ENCODE measurements at places on chromosomes 5 and 9.

DNA sequence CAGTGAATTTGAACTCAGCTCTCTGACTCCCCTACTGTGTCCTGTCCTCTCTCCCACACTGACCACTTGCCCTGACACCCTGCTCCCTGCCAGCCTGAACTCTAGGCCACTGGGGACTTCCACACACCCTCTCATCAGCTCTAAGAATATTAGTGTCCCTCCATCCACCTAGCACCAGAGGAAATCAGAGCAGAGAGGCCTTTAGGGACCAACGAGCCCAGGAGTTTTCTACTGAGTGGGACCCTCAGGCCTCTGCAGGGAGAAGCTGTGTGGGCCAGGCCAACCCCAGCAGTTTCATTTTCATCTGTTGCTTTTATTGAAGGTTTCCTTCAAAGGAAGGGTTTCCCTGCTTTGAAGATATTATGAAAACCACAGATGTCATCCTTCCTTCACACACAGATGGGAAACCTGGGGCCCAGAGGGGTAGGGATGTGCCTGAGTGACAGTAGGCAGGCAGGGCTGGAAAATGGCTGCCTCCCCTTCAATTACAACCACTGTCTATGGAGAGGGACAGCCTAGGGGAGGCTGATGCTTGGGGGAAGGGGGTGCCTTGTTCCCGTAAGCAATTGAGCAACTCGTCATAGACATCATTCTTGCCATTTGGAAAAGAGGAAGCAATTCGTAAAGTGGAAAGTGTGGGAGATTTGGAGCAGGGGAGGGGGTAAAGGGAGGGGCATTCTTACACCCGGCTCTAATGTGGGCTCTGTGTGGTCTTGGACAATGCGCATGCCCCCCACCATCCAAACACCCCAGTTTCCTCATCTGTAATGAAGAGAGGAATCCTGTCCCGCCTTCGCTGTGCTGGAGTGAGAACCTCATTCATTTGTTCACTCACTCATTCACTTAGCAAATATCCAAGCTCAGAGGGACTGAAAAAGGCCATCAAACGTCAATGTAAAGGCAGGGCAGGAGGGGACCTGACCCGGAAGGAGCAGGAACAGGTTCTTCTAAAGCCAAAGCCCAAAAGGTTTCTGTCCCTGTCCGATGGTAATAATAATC is 3.9 kb downstream of the GLIPR2 start:
- DNase-seq, result no peak

GRCh38 chr5:136208916-136209315 is 16.0 kb upstream of the SMIM32 start:
- DNase-seq, result no peak

GRCh38 chr5:78647838-78648358 is 674 bp downstream of the LHFPL2 start:
- no peak for DNase-seq

DNA sequence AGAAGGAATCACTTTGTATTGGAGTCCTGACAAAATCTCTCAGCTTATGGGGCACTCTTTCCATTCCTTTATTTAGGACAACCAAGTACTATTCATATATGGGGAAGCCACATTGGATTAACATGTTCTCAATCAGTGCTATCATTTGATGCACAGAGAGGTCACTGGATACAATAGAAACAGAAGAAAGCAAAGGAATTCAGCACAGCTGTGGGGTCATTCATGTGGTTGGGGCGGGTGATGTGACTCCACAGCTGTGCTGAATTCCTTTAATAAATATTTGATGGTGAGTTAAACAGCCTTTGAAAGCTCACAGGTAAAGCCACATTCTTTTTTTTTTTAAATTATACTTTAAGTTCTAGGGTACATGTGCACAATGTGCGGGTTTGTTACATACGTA is 854 bp upstream of the TEX48 start:
- DNase-seq, result no peak

- peak; percentile 28 for DNase-seq
Measured at GRCh38 chr5:56900858-56901578, 8.4 kb upstream of the SETD9 start.

DNA sequence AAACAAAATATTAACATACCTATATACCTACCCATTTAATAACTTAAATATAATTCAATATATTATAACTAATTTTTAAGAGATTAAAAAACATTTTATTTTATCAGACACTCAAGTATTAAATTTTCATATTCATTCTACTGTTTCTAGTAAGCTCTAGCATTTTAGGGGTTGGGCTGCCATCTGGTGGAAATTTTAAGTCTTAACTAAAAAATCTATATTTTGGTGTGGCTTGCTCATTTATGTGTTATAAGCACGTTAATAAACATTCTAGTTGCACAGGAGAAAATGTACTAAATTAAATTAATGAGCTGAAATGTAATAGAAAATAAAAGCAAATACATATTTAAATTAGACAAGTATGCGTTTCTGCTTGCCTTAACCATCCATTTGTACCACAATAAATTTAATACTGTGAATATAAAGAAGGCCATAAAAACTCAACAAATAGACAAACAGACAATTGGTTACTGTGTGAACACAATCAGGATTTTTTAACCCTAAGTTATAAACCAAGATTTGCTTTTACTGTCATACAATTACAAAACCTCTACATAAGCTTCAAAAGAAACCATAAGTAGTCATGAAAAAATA is 1728.3 kb upstream of the CDH9 start:
- peak; percentile 25 for DNase-seq

DNA sequence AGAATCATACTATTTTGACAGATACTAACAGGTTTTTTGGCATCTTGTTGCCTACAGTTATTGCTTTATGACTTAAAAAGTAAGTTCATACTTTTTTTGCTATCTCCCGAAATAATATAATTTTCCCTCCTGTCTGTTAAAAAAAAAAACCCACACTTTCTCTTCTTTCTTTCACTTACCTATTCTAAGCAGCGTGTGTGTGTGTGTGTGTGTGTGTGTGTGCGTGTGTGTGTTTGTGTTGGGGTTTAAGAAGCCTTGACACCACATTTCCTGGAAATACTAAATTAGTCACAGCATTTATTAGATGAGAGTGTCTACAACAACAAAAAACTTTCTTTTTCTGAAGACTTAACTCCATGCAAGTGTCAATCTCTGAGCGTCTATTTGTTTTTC is 12.4 kb downstream of the TNFAIP8 start:
- no peak for DNase-seq

- no peak for DNase-seq
Measured at GRCh38 chr5:3694819-3695218, 99.2 kb downstream of the IRX1 start.

DNA sequence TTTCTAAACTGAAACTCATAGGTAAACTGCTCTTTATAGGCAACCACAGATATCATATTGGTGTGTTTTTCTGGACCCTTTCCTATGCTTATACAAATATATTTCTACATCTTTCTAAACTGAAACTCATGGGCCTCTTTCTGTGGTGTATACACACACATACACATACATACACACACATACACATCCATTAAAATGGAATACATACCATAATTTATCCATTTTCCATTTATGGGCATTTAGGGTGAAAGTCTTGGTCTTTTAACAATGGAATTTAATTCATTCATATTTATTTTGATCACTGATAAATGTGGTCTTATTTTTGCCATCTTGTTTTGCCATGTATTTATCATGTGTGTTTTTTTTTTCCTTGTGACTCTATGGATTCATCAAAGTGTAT is 44.1 kb downstream of the SLC22A5 start:
- no peak for DNase-seq

- DNase-seq, result no peak
Measured at GRCh38 chr9:82745919-82746318, 317.0 kb downstream of the RASEF start.

GRCh38 chr9:114114364-114114763 is 15.3 kb upstream of the KIF12 start:
- DNase-seq, result no peak

GRCh38 chr9:136787690-136788400 is 3.3 kb upstream of the TMEM141 start:
- DNase-seq, result peak; percentile 78

GRCh38 chr9:37200433-37201005 is 80.1 kb downstream of the ZCCHC7 start:
- no peak for DNase-seq

- DNase-seq, result peak; percentile 45
Measured at GRCh38 chr5:1886846-1887587, 4.3 kb upstream of the IRX4 start.

- DNase-seq, result peak; percentile 45
Measured at GRCh38 chr5:171484460-171484899, 65.0 kb downstream of the FGF18 start.

DNA sequence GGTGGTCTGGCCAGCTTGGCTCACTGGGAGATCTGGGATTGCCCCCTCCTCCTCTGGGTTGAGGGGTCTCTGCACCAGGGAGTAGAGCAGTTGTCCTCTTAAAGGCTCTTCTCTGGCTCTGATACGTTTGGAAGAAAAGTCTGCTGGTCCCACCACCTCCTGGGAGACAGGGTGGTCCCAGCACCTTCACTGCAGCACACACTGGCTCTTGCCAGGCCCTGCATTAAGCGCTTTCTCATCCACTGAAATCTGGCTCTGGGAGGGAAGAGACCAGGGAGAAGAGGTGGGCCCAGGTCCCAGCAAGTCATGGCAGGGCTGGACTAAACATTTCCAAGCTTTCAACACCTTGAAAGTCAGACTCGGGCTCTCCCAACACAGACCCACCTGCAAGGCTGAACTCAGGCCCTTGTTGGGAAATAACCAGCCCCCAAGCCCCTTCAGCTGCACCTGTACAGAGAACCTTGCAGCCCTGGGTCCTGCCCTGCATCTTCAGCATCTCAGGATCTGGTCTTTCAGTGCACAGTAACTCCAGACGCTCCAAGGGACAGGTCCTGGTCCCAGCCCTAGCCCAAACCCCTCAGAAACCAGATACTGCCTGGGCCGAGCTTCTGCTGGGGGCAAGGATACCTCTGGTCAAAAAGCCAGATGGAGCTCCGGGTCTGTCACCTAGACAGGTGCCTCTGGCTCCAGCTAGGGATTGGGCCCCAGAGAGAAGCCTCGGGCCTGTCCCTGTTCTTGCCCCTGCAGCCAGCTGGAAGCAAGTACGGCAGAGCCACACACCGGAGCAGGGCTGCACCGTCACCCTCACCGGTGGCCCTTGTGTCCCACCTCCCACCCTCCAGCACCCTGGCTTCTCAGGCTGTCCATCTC is 134.5 kb downstream of the DAB2IP start:
- DNase-seq, result no peak

- no peak for DNase-seq
Measured at GRCh38 chr5:44412286-44412685, 23.1 kb upstream of the FGF10 start.

DNA sequence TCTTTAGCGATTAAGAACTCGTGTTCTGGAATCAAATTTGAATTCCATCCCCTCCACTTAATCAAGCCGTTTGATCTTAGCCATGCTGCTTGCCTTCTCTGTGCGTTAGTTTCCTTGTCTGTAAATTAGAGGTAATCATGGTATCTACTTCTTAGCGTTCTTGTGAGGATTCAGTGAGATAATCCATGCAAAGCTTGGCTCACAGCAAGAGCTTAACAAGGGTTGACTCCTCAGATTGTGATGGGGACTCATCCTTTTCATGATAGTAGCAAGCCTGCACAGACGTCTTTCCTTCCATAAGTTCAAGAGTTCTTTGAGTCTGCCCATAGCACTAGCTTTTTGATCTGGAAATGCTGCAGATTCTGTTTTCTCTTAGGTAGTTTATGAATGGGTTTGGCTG is 72.8 kb downstream of the TRIO start:
- DNase-seq, result no peak

GRCh38 chr9:81649475-81650240 is 39.7 kb downstream of the TLE1 start:
- no peak for DNase-seq

DNA sequence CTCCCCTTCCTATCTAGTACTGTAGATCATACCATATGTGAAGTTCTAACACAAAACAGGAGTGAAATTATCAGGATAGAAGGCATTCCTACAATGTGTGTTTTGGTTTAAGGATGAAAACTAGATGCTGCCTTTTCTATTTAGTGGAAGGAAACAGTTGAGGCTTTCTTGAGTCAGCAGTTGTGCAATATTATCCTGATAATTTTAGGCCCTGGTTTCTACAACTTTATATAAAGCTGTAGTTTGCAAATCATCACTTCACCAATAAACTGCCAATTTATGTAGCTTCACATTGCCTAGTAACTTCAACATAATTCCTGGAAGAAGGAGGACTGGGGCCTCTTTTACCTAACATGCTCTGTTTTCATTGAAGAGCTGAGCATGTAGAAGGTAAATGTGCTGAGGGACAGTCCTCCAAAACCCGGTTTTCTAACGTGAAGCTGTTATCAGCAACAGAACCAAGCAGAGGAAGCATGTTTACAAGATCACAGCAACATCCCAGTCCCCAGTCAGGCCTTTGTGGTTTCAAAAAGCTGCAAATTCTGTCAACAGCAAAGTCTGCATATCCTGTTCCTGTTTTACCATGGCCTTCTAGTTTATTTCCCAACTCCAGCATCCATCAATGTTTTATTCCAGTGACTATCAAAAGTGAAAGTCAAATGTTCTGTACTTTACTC is 513.4 kb upstream of the MEF2C start:
- DNase-seq, result no peak

DNA sequence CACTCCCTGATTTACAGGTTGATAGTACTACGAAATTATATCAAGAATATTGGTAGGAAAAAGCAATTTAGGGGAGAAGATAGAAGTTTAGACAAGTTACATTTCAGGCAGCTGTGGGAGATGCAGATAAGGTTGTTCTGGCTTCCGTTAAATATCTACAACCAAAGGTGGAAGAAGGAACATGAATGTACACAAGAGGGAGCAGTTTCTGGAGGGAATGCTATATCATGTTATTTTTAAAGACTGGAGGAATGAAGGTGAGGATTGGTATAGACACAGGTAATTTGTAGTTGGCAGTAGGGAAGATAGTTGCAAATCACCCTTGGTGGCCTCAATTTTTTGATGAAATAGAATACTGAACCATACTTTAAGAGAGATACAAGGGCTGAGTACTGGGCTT is 187.3 kb upstream of the NMUR2 start:
- DNase-seq, result no peak

GRCh38 chr5:89998519-89999305 is 410.8 kb downstream of the CETN3 start:
- DNase-seq, result no peak

DNA sequence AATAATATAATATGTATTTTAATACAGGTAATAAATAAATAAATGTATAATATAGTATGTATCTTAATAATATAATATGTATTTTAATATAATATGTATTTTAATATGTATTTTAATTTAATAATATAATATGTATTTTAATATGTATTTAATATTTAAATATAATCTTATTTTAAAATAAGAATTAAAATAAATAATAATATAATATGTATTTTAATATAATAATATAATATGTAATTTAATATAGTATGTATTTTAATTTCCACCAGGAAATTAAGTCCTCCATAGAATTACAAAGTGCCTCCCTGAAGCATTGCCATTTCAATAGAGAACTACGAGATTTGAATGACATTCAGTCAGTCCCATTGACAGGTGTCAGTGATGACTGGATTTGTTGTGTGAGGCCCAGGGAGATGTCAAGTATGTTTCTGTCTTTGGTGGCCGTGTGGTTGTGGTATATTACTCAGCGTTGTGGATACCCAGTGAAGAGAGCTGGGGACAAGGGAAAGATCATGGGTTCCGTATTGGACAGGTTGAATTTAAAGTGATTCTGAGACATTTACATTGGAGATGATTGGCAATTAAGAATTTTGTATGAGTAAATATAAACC is 14.2 kb upstream of the C5orf46 start:
- DNase-seq, result no peak
